ENCODE measurements at places on chromosomes 13 and 19.
A peak's percentile ranks its signal among the peaks of the same experiment; 100 is the strongest.

- DNase-seq: no peak
Observed at GRCh38 chr13:70457474-70457873, 349.2 kb upstream of the KLHL1 start.

- no peak for DNase-seq
Observed at GRCh38 chr19:23855676-23856075, 59.0 kb upstream of the ZNF726 start.

GRCh38 chr13:33251131-33251661 lies 34.4 kb downstream of the STARD13 start:
- no peak for DNase-seq

- DNase-seq: no peak
Observed at GRCh38 chr19:33883859-33884519, 87.3 kb downstream of the KCTD15 start.

DNA sequence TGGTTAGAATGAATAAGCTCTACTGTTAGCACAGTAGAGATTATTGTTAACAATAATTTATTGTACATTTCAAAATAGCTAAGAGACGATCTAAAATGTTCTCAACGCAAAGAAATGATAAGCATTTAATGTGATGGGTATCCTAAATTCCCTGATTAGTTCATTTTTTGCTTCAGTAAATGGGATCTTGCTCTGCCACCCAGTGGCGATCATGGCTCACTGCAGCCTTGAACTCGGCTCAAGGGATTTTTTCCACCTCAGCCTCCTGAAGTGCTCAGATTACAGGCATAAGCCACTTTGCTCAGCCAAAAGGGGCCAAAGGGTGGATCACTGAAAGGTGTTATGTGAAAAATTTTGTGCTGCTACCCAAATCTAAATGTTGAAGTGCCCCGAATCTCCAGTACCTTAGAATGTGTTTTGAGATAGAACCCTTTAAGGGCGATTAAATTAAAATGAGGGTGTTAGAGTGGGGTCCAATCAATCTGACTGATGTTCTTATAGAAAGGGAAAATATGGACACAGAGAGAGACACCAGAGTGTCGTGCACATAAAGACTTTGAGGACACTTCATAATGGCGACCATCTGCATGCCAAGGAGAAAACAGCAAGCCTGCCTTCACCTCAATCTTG lies 31.5 kb upstream of the ZNF766 start:
- peak; percentile 29 for DNase-seq

- no peak for DNase-seq
Observed at GRCh38 chr19:30097746-30098280, 155.8 kb downstream of the URI1 start.

DNA sequence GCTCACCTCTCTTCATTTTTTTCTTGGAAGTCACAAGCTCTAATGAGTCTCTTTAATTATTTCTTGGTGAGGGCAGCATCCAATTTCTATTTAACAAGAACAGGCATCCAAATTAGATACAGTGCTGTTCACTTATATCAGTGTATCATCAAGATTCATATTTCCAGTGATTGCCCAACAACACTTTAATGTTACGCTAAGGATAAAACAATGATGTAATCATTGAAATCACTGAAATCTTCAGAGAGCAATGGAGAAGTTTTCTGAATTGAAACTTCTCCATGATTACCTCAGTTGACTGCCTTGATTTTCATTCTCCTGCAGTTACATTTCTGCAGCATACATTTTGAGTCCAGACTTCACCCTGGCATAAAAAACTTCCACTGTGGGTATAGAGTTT lies 17.1 kb upstream of the LRCH1 start:
- no peak for DNase-seq

- DNase-seq: no peak
Observed at GRCh38 chr19:4083677-4084546, 17.2 kb upstream of the ZBTB7A start.

- no peak for DNase-seq
Observed at GRCh38 chr13:29435125-29435911, 160.2 kb downstream of the SLC7A1 start.

- no peak for DNase-seq
Observed at GRCh38 chr13:63516124-63516523, 2100.5 kb upstream of the PCDH20 start.

DNA sequence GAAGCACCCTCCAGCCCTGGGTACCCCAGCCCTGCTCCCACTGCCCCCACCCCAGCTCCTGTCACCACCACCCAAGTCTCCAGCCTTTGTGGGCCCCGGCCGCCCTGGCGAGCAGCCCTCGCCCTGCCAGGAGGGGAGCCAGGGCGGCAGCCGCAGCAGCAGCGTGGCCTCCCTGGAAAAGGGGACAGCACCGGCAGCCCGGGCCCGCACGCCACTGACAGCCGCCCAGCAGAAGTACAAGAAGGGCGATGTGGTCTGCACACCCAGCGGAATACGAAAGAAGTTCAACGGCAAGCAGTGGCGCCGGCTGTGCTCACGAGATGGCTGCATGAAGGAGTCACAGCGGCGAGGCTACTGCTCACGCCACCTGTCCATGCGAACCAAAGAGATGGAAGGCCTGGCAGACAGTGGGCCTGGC lies 3.9 kb downstream of the CIC start:
- no peak for DNase-seq

DNA sequence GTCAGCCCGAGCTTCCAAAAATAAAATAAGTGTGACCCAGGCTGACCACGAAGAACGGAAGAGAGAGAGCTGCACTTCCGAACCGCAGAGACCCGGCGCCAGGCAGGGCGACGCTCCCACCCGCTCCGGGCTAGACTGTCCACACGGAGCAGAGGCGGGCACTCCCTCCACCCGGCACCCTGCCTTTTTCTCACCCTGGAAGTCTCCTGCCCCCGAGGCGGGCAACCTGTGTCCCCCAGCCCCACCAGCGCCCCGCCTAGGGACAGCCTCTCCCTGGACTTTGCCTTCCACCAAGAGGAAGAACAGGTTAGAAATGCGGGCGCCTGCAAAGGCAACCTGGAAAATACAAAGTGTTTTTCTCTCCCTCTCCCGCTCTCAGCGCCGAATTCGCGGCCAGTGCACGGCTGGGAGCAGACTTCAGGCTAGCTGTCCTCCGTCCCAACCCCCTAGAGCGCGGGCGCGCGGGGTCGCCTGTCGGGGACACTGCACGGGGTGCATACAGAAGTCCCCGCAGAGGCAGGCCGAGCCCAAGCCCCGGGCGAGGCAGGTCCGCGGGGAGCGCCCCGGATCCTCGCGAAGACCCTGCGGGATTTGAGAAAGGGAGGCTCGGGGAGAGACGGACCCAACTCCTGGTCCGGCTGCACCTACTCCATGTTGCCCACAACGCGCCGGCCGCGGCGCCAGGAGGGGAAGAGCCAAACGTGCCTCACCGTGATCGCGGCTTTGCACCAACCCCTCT lies 845 bp downstream of the SPRY2 start:
- no peak for DNase-seq

- no peak for DNase-seq
Observed at GRCh38 chr13:48741377-48741776, 87.6 kb downstream of the CYSLTR2 start.

- DNase-seq: no peak
Observed at GRCh38 chr13:39023316-39023715, 14.6 kb downstream of the PROSER1 start.

DNA sequence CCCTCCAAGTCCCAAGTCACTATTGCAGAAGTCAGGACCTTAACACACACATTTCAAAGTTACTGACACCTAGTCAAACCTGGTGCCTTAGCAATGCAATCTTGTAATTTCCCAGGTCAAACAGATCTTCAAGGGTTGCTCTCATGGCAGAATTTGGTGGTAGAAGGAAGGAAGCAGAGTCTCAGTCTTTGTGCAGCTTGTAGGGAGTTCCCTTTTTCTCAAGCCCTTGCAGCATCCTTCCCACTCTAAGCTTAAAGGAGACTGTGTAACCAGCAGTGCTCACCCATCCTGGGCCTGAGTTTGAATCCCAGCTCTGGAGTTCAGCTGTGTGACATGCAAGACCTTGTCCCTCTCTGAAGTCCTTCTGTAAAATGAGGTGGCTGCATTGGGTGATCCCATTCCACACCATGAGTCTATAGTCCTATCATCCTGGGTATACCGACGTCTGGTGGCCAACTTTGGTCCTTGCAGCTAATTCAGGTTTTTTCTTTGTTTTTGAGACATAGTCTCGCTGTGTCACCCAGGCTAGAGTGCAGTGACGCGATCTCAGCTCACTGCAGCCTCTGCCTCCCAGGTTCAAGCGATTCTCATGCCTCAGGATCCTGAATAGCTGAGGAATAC lies 9.8 kb downstream of the SIGLEC10 start:
- no peak for DNase-seq

- peak; percentile 53 for DNase-seq
Observed at GRCh38 chr19:861756-862580, 2.5 kb downstream of the CFD start.

GRCh38 chr19:55958356-55958755 lies 10.7 kb downstream of the NLRP8 start:
- no peak for DNase-seq

Measured in stimulated activated CD4-positive, alpha-beta T cell treated with anti-CD3 and anti-CD28 coated beads, Interleukin-1b, Interleukin-23, amount 100 ng/mL, for 1 hour (primary cell).